ENCODE measurements at places on chromosomes 12 and 14.

GRCh38 chr14:22622255-22622654 lies 21.9 kb downstream of the OR6J1 start:
- no peak for DNase-seq

- no peak for DNase-seq
Measured at GRCh38 chr12:55795950-55796349, 21.6 kb downstream of the SARNP start.

DNA sequence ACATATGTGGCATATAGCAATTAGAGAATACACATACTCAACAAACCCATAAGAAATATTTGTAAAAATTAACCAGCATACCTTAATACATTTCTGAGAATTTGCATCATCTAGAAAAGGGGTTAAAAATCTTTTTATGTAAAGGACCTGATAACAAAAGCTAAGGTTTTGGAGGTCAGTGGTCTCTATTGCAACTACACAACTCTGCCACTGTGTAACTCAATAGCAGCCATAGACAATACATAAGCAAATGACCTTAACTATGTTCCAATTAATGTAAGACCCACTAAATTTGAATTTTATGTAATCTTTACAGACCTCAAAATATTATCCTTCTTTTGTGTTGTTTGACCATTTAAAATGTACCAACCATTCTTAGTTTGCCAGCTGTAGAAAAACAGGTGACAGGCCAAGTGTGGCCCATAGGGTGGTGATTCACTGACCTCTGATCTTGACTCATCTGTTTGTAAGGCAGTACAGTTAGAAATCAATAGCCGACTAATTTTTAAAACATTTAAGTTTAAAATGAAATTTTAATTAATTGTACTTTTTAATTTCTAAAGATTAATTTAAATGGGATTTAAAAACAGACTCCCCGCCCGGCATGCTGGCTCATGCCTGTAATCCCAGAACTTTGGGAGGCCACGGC lies 7.4 kb upstream of the EPS8 start:
- DNase-seq: no peak

DNA sequence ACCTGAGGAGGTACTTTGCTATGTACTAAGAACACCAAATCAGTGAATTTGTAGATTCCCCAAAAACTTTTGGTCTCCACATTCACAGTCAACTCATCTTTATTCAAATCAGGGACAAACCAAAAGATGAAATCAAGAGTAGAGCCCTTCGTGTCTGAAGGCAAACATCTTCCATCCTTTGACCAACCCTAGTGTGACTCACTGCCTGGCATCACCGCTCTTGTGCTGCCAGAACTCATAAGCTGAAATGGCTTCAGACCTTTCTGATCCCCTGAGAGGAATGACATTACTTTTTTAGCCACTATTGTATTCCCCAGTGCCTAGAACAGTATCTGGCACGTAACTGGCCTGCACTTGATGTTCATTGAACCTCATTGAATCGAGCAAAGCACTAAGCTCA lies 50.1 kb downstream of the GOLGA5 start:
- no peak for DNase-seq

- no peak for DNase-seq
Measured at GRCh38 chr12:105459760-105460330, 129.4 kb downstream of the C12orf75 start.

DNA sequence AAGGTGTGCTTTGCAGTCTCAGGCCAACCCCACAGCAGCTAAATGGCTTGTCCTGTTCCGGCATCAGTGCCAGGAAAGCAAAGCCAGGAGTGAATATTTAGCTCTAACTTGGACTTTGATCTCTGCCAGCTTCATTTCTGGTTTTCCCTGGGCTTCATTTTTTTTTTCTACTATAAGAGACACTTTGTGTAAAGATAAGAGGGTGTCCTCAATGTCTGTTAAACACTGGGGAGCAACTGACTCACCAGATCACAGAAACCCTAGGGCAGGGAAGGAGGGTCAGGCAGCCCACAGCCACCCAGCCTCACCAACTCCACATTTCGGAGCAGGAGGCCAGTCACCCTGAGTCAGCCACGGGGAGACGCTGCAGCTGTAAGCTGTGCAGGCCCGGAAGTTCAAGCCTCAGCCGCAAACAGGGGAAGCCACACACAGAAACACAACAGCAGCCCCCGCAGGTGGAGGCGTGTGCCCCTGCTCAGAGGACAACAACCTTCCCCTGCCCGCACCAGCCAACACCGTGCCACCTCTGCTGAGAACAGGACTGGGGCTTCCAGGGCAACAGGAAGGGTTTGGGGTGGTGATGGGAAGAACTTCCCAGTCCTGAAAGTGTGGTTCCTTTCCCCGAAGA lies 6.3 kb downstream of the TNFRSF1A start:
- DNase-seq: peak; percentile 65

DNA sequence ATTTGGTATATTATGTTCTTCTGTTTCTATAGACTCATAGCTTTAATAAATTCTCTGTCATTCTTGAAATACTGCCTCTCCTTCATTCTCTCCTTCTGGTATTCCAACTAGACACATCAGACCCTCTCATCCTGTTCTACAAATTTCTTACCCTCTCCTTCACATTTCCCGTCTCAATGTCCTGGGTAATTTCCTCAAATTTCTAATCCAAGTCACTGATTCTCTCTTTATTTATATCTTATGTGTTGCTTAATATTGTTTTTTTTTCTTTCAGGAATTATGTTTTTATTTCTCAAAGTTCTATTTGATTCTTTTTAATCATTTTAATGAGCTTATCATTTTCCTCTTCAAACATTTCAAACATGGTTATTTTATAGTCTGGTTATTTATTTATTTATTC lies 94.0 kb downstream of the RALGAPA1 start:
- no peak for DNase-seq

GRCh38 chr12:14959126-14959440 lies 2.3 kb downstream of the ARHGDIB start:
- no peak for DNase-seq

- DNase-seq: no peak
Measured at GRCh38 chr12:121085506-121086353, 46.7 kb upstream of the OASL start.

DNA sequence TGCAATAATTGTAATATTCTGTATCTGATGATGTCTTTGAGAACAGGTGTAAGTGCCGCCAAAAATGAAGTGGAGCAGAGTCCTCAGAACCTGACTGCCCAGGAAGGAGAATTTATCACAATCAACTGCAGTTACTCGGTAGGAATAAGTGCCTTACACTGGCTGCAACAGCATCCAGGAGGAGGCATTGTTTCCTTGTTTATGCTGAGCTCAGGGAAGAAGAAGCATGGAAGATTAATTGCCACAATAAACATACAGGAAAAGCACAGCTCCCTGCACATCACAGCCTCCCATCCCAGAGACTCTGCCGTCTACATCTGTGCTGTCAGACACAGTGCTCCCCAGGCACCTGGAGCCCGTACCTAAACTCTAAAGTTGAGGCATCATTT lies 268.7 kb downstream of the DAD1 start:
- DNase-seq: no peak

GRCh38 chr12:120862664-120863063 lies 41.5 kb downstream of the SPPL3 start:
- DNase-seq: no peak

DNA sequence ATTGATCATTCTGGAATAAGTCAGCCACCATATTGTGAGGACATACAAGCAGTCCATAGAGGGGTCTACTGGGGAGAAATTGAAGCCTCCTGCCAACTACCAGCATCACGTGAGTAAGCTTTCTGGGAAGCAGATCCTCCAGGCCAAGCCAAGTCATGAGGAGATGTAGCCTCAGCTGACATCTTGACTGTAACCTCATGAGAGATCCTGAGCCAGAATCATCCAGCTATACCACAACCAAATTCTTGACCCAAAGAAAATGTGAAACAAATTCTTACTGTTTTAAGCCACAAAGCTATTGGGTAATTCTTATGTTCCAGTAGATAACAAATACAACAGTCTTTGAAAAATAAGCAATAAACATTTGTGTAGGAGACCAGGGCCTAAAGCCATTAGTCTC lies 479.4 kb upstream of the DCN start:
- no peak for DNase-seq

DNA sequence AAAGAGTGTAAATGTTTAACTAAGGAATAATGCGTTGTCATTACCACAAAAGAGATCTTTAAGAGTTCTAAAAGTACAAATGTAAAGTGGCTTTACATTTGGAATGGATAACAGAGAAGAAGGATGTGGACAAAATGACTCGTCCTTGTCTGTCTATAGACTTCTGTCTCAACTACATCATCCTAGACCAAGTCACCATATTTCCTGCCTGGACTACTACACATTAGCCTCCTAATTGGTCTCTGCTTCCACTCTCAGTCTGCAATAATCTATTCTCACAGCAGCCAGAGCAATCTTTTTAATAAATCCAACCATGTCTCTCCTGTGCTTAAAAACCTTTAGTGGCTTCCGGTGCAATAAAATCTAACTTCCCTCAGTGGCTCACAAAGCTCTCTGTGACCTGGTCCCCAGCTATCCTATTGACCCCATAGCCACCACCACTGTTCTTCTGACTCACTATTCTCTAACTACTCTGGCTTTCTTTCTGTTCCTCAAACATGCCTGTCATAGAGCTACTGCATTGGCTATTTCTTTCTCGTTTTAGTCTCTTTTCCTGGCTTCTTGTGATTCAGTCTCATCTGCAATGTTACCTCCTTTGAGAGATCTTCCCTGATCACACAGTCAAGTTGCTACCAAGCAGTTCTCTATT lies 91.1 kb downstream of the MYF5 start:
- no peak for DNase-seq

GRCh38 chr12:89729946-89730459 lies 21.4 kb upstream of the ATP2B1 start:
- DNase-seq: no peak

GRCh38 chr12:109683316-109683715 lies 30.3 kb upstream of the FAM222A start:
- no peak for DNase-seq

DNA sequence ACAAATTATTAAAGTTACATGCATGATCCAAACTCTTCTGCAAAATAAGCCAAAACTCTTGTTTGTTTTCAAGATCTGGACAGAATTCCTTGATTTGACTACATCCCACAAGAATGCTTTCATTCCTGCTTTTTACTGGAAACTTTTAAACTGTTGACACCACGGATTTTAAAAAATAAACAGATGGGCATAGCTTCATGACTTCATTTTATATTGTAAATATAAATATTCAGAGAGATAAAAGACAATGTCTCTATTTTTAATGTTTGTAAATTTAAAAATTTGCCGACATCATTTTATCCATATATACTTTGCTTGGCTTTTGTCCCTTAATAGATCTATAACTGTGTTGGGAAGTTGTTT lies 134.3 kb upstream of the DCN start:
- DNase-seq: no peak

GRCh38 chr12:47808050-47808449 lies 11.7 kb downstream of the HDAC7 start:
- DNase-seq: no peak

GRCh38 chr14:104464907-104465306 lies 114.7 kb upstream of the C14orf180 start:
- DNase-seq: no peak

DNA sequence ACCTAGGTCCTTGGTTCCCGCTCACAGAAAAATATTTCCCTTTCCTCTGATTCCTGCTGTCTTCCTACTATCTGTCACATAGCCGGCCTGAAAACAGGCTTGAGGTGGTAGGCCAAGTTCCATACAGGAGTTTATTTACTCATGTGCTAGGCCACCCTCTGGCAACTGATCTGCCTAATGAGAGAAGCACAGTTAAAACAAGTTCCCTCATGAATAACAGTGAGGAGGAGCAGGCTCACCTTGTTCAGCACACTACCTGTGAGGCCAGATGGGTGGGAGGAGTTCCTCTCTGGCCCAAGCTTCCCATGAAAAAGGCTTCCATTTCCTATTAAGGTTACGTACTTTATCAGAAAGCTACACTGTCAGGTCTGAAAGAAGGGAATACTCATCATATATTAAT lies 206.0 kb downstream of the MYRFL start:
- DNase-seq: peak; percentile 24

DNA sequence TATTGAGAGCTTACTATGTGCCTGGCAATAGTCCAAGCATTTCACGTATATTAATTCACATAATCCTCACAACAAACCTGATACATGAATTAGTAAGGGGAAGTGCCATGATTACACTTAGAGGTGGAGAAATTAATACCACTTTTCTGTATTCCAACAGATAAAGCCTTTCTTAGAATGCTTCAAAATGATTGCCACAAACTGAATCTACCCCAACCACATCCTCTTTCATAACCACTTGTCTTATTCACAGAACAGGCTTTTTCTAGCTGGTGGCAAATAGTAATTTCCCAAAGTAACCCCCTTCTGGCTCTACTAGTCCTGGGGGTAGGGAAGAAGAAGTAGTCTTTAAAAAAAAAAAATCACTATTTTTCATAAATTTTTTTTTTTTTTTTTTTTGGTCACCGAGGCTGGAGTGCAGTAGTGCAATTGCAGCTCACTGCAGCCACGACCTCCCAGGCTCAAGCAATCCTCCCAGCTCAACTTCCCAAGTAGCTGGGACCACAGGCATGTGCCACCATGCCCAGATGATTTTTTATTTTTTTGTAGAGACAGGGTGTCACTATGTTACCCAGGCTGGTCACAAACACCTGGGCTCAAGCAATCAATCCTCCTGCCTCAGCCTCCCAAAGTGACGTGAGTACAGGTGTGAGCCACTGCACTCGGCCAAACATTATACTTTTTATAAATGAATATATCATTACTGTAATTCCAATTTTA lies 59.0 kb upstream of the ARID2 start:
- no peak for DNase-seq

DNA sequence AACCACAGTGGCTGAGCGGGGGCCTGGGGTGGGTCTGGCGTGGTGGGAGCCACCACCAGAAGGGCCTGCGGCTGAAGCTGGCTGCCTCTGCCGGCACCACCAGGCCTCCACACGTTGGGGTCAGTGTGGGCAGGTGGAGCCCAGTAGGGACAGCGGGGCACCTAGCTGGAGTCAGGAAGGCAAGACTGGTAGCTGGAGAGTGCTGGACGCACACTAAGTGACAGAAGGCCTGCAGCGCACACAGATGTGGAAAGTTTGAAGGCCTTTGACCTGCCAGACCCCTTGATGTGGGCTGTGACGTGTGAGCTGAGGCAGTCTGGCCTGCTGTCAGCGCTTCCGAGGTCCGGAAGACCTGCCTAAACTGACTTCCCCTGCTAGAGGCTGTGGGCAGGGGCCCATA lies 26.3 kb downstream of the RIN3 start:
- no peak for DNase-seq

DNA sequence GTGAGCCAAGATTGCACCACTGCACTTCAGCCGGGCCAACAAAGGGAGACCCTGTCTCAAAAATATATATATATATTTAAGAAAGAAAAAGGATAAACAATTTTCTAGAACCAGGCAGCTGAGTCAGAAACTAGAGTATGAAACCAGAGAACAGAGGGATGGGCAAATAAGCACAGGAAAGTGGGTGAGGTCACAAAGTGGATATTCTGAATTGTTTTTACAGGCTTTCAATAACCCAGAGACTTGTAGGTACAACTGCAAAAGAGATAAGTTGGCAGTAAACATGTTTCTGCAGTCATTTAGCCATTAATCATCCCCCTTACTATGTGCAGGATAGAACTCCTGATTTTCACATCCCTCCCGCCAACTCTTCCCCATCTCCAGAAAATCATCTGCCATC lies 94.2 kb downstream of the BTG1 start:
- DNase-seq: no peak
